H9 (cell line): ENCODE measurements at places on chromosomes 7 and 10.

GRCh38 chr7:121352323-121352722, 23.5 kb downstream of the WNT16 start:
- DNase-seq: no peak

- DNase-seq: peak; percentile 68
These were observed 110.9 kb upstream of the PPIF start for GRCh38 chr10:79236433-79236765.

GRCh38 chr10:68959695-68960527, 3.9 kb downstream of the DDX21 start:
- DNase-seq: no peak

DNA sequence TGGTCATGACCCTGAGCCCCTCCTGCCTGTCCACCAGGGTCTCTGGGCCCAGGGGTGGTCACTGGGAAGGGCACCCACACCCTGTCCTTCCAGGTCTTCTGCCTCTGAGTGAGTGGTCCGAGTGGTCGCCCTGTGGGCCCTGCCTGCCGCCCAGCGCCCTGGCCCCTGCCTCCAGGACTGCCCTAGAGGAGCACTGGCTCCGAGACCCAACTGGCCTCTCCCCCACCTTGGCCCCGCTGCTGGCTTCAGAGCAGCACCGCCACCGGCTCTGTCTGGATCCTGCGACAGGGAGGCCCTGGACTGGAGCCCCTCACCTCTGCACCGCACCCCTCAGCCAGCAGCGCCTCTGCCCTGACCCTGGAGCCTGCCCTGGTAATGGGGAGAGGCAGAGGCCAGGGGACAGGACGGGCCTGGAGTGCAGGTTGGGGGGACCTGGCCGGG, 13.9 kb upstream of the ZNF862 start:
- DNase-seq: no peak

GRCh38 chr10:93541402-93542357, 24.8 kb upstream of the FFAR4 start:
- peak; percentile 66 for DNase-seq

DNA sequence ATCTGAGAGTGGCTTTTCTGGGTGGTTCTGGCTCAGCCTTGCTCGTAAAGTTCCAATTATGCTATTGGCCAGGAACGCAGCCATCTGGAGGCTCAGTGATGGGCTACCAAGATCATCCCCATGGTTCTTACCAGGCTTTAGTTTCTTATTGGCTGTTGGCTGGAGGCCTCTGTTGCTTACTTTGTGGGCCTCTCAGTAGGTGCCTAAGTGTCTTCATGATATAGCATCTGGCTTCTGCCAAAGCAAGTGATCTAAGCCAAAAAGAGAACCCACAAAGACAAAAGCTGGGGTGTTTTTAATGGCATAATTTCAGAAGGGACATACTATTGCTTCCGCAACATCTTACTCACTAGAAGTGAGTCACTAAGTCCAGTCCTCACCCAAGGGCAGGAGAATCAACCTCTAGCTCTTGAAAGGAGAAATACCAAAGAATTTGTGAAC, 132.0 kb upstream of the MDFIC start:
- no peak for DNase-seq

DNA sequence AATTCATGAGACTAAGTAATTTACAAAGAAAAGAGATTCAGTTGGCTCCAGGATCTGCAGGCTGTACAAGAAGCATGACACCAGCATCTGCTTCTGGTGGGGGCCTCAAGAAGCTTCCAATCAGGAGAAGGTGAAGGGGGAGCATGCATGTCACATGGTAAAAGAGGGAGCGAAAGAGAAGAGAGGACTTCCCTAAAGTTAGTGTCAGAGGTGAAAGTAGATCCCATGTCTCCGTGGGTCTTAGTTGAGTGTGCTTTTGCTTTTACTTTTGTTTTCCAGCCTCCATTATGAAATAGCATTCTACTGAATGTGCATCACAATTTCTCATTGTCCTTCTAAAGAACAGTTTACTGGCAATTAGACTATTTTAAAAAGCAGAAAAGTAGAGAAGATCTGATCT, 213.6 kb upstream of the FZD1 start:
- DNase-seq: no peak

GRCh38 chr7:110607050-110607857, 483.7 kb upstream of the LRRN3 start:
- DNase-seq: no peak

DNA sequence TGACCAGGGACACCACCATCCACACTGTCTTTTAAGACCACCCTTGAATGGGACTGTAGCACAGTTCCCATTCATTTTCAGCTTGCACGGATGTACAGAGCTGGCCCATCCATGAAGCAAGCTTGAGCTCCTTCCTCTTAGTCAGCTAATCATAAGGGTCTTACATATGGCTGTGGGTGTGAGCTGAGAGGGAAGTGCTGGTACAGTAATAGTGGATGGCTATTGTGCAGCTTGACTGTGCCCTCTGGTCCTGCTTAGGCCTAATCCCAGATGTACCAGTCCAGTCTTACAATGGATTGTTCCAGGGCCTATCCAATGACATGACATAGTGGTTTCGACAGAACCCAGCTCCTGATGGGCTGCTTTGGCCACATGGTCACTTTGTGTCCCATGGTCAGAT, 96.9 kb upstream of the ZNF438 start:
- DNase-seq: no peak

DNA sequence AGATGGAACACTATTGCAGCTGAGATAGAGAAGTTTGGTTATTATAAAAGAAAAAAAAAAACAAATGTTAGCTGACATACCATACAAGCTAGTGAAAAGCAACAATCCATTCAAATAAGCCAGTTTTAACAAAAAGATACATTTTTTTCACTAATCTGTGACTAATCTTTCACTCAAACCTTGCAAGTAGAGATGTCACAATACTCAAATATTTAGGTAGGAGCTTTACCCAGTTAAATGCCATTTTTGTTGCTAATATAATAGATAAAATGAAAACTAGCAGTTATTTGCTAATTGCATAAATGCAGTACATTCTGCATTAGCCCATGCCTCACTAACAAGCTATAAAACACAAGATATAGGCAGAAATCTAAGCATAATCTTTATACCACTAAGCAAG, 123.6 kb downstream of the BTAF1 start:
- no peak for DNase-seq

DNA sequence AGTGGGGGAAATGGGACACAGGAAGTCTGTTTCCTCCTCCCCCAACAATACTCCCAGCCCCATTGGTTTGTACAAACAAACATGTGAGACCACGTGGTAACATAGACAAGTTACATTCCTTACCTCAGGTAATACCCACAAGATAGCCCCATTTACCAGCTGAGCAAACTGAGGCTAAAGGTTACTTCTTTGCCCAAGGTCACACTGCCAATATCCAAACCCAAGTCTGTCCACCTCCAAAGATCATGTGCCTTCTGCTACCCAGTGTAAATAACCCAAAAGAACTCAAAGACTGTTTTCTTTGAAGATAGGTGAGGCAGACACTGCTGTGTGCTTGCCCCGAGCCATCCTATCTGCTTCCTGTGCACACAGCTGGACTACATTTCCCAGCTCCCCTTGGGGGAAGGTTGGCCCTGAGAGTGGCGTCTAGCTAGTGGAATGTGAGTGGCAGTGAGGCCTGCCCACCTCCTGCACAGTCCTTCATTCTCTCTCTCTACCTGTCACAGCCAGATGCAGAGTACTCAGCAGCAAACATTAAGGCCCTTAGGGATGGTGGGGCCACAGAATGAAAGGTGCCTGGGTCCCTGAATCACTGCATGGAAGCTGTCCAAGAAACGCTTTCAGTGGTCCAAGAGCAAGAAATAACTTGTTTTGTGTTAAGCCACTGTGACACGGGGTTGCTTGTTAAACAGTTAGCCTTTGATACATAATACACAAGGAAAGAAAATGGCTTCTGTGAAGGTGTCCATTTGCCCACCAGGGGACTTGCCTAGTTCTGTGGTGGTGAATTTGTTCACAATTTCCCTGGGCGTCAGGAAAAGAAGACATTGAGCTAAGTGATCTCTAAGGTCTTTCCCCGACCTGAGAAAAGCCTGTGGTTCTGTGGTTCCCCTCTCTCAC, 257.7 kb upstream of the NFE2L3 start:
- peak; percentile 75 for DNase-seq

GRCh38 chr10:126421756-126422256, 33.5 kb upstream of the ADAM12 start:
- DNase-seq: no peak

- no peak for DNase-seq
These were observed 101.6 kb downstream of the TES start for GRCh38 chr7:116311816-116312471.

DNA sequence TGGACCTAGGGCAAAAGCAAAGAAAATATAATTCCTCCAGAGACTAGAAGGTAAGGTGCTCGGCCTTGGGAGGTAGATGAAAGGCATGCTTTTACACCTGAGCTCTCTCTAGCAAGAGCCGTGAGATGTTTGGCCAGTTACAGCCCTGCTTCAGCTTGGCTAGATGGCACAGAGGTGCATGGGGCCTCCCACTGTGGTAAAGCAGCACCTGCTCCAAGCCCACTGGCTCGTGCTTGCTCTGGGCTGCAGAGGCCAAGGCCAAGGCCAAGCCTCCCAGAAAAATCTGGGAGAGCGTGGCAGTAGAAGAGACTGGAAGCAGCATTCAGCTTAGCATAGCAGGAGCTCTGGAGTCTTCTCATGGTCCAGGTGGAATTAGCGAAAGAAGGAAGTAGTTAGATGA, 31.0 kb upstream of the OPALIN start:
- no peak for DNase-seq
